Midbrain (tissue), 1 donor: ENCODE measurements at places on chromosomes 6 and 20.

GRCh38 chr20:17557675-17558006 is 12.2 kb upstream of the DSTN start:
- DNase-seq = no peak

DNA sequence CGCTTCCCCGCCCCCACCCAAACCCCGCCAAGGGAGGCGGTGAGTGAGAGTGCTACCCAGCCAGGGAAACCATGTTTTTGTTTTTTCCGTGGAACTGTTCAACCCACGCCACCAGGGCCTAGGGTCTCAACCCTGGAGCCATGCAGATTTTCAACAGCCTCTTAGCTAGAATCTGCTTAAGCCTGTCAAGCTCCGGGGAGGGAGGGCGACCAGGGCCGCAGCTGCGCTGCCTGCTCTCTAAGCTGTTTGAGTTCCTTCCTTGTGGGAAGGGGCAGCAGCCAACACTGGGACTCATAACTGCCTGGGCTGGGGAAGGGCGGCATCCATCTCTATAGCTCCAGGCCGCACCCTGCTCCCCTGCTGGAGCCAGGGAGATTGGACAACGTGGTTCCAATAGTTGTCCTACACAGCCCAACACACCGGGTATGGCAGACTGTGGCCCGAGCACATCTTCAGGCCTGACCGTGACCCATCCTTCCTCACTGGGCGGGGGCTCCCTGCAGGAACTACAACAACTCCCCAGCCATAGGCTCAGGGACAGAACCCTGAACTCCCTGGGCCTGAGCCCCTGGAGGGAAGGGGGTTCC is 1065.7 kb upstream of the MANEA start:
- DNase-seq = no peak

DNA sequence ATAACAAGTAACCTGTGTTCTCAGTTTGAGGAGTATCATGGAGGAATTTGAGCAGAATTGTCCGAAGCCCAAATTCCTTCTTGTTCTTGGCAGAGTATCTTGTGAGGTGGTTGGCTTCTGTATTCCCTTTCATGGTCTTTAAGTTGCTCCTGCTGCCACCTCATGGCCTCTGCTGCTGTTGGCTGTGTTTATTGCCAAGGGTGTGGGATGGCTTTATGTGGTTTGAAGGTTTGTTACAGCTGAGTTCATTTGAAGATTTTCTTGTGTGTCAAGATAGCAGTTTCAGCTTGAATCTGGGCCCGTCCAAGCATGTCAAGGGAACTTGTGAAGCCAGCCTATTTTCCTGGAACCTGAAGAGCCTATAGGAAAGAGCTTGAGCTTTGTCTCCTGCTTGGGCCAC is 20.2 kb upstream of the TTK start:
- DNase-seq = no peak

DNA sequence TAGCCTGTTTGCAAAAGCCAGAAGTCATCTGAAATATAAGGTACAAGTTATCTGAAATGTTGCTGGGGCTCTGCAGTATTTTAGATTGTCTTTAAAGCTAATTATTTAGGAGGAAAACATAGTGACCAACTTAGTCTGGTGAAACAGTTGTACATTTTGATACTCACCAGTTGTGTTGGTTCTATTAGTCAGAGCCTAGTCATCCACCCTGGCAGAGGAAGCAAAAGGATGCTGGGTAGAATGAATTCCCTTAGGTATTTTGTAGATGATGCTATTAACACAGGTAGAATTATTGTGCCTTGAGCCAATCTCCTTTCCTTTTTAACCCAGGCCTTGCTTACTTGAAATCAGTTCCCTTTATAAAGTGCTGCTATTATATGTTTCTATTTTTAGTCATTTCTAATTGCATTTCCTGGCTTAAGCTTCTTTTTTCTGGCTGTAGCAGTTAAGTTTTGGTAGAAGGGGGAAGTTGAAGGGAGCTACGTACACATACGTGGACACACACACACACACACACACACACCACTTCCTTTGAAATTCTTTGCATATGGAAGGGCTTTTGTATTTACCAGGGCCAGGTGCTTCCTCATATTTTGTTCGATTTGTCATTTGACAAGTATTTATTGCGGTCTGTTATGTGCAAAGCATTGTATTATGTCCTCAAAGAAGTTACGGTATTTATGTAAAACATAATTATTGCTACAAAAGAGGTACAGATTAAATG is 82.4 kb downstream of the RTN4IP1 start:
- no peak for DNase-seq

DNA sequence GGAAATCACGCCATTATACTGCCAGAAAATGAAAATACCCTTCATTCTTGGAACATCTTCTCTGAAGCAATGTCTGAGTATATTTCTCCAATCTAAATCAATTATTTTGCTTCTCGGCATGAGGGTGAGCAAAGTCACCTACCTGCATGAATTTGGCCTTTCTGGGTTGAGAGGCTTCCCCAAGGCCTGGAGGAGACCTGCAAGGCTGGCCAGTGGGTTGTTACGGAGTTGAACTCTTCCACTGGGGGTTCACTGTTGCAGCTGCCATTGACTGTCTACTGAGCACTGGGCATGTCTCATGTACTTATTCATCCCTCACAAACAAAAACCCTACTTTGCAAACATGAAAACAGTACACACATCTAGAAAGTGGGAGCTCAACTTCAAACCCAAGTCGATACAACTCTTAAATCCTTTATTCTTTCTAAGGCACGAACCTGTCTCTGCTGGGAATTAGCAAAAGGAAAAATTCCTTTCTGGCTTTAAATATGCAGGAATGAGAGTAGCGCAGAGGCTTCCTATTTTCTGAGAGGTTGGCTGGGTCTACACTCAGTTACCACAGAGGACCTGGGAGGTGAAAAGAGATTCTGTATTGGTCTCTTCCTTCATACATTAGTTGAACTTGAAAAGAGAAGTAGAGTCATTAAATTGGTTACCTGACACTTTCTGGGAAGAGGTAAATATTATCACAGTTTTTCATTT is 87.6 kb upstream of the SGK1 start:
- no peak for DNase-seq

DNA sequence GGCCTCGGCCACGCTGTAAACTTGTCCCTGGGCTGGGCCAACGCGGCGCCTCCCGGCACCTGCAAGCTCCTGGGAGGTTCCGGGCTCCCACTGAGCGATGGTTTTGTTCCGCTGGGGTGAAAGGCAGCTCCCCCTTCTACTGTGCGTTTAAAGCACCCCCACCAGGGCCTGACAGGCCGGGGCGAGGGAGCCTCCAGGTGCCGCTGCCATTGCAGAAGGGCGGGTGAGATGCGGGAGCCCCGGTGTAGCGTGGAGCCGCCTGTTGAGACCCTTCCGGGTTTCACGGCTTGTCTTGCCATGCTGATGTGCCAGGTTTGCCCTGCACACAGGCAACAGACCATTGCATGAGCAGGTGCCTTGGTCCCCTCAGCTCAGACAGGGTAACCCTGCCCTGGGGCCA is 2.9 kb downstream of the COL20A1 start:
- no peak for DNase-seq

DNA sequence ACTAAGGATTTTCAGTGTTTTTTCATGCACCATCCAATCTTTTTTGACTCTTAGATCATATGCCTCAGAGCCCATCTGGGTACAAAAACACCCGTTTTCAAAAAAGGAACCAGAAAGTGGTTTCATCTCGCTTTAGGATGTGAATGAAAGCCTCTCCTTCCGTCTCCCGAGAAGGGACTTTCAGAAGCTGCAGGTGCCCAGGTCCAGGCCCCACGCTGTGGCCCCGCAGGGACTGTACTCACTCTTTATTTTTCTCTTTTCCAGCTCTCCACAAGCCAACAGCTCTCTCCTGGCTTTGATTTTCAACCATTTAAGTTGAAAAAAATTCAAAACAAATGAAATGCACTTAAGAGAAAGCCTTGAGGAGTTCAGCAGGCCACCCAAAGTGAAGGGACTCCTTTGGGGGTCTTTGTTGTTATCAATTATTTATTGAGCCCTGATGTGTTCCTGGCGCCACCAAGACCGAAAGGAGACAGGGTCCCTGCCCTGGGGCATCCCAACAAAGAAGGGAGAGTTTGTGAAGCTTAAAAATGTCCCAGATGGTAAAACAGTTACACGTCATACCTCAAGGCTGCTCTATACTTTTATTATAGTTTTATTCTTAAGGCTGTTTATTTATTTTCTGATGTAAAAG is 467.3 kb downstream of the PREX1 start:
- no peak for DNase-seq

DNA sequence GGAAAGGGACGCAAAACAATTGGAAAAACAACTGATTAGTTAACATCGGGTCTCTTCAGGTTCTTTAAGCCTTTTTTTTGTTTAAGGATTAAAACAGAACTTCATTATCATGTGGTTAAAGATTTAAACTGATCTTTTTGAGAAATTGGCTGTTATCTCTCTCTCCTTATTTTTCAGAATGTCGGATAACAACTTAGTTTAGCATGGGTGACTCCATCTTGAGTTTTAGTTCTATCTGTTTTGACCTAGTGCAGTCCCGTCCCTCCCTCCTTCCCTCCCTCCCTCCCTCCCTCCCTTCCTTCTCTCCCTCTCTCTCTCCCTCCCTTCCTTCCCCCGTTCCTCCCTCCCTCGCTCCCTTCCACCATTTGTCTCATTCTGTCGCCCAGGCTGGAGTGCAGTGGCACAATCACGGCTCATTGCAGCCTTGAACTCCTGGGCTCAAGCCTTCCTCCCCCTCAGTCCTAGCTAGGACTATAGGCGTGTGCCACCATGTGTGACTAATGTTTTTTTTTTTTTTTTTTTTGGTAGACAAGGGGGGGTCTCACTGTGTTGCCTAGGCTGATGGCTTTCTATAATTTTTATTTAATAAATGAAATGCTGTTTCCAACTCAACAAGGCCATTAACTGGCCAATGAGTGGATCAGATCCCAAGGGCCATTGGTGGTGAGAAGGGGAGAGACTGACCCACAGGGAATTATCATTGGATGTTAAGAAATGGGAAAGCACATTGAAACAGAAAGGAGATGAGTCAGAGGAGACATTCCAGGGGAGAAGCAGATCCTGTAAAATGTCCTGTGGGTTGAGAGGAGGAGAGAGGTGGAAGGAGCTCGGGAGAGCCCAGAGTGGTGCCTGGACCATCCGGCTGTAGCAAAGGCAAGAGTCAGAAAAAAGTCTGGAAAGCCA is 13.6 kb downstream of the BAK1 start:
- DNase-seq = no peak

GRCh38 chr6:1392813-1393640 is 3.7 kb downstream of the FOXF2 start:
- DNase-seq = no peak

DNA sequence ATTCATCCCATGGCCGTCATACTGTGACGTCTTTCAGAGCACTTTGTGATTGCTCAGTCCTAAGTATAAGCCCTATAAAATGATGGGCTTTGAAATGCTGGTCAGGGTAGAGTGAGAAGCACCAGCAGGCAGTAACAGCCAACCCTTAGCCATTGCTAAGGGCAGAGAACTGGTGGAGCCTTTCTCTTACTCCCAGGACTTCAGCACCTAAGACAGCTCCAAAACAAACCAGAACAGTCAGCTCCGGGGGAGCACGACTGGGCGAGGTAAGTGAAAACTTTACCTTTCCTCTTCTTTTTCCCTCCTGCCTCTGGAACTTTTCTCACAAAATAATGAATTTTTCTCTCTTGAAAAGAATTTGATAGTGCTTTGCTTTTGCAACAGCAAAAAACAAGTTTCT is at the start of gene VIP:
TSS of gene VIP (plus strand) at position 104 of the 400 bp plus-strand sequence. CDS start 1,381 bp downstream, outside the sequence.
- DNase-seq = no peak

DNA sequence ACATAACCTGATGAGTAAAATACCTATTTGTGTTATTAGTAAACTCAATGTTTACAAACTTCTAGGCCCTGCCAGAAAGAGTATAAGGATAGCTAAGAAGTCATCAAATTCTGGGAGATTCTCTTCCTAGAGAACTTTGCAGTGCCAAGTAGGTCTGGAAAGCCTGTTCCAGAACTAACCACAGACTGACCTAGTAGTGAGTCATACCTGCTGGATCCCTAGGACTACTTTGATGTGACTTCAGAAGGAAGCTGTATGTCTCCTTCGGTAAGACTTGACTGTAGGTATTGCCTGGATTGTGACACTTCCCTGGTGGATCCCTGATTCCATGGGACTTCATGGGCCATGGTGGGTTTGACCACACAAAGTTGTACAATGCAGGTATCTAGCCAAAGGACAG is 131.7 kb downstream of the DNAH8 start:
- no peak for DNase-seq

DNA sequence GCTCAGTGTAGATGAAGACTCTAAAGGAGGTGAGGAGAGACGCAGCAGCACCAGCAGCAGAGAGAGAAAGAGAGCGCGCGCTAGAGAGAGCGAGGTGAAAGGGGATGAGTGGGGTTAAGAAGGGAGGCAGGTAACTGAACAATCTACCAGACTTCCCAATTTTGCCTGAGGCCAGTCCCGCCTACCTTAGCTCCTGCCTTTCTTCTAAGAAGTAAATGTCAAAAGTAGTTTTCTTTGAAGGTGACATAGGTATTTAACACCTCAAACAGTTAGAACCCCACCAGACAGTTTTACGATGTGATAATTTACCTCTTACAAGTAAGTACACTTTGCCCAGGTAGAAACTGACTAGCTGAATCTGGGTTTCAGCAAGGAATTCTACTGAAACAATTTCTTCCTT is 132.0 kb upstream of the EEF1E1 start:
- DNase-seq = no peak

GRCh38 chr6:153727885-153728284 is 311.2 kb upstream of the OPRM1 start:
- DNase-seq = no peak

DNA sequence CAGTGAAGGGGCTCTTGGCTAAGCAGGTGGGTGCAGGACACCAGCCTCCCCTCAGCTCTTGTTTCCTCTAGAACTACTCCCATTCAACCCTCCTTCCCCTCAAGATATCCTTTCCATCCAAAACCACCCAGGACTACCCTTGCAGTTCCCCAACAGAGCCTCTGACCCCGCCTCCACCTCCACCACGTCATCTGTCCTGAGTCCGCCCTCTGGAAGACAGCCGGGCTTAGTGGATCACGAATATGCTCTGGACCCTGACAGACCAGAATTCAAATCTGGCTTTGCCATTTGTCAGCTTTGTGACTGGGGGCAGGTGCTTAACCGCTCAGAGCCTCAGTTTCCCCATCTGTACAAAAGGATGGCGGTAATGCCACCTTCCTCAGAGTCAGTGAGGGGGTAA is 31.4 kb downstream of the TFEB start:
- DNase-seq = no peak

- DNase-seq = no peak
Observed at GRCh38 chr6:40710626-40711330, 123.6 kb upstream of the LRFN2 start.

DNA sequence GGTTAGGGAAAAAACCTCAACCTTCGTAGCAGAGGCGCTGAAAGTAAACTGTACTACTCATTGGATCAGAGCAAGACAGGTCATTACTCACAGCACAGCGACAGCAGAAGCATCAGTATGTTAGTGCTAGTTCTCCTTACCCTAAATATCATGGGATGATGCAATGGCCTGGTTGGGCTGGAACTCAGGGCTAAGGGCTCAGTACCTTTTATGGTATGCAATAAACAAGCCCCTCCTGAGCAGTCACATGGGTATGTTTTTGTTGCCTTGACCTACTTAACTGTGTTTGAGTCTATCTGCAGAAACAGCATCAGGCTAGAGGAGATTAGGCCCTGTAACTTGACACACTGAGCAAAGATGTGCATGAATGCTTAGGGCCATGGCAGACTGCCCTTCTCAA is 369.4 kb upstream of the IMPG1 start:
- DNase-seq = no peak
